ENCODE measurements at places on chromosomes 1 and 21.

DNA sequence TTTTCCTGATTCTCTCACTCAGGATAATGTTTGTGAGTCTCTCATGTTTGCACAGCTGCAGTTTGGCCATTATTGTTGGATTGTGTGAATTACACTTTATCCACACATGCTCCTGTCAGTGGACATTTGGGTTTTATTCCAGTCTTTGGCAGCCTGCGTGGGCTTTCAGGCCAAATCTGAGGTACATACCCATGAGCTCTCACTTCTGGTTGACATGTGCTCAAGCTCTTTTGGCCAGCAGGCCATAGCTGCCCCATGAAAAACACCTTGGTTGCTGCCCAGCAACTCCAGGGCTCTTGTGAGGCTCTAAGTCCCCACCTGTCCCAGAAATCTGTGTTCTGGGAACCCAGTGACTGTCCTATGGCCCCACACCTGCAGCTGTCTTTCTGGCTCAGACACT, 124.5 kb upstream of the GALNT2 start:
- no peaks in the 10 kb centered on the region for H3K36me3 ChIP-seq
- H3K4me1 ChIP-seq, result no peaks in the 10 kb centered on the region
- no peak overlapping the region for H3K27ac ChIP-seq
- no peak for DNase-seq
- H3K27me3 ChIP-seq, result no peaks in the 10 kb centered on the region

DNA sequence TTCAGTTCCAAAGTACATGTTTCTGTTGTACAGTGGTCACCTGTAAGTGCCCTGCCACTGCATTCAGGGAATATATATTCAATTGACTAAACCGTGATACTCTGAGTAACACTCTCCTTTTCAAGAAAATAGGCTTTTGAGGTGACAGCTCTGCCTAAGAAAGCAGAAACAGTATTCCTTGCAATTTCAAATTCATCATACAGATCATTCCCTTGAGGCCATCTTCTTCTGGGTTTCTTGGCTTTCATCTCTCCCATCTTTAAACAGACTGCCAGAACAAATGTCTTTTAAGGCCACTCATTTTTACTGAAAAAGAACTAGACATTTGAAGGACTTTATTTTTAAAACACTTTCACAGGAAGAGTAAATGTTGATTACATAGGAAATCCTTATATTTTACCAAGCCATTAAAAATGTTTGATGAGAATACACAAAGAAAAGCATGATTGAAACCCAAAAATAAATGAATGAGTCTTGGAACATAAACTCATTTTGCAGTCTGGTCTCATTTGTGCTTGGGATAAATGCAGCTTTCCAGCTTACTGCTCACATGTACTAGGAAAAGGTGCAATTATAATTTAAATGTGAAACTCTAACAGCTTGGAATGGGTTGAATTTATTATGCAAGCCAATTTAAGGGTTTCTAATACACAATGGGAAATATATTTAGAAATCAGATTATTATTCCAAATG, 34.7 kb downstream of the PLPPR5 start:
- H3K36me3 ChIP-seq, result no peaks in the 10 kb centered on the region
- DNase-seq, result no peak
- no peaks in the 10 kb centered on the region for H3K27me3 ChIP-seq
- no peak overlapping the region for H3K27ac ChIP-seq

GRCh38 chr1:151510957-151511635, at the start of gene CGN:
CGN (plus strand) TSS chr1:151511387; CDS start chr1:151518520, 7,133 bp downstream.
- peaks cover 6% of the 10 kb centered on the region for H3K4me1 ChIP-seq
- H3K27me3 ChIP-seq, result no peaks in the 10 kb centered on the region
- peak within 1 kb of the TSS; percentile 64 for H3K4me3 ChIP-seq
- peak; percentile 91 for DNase-seq

GRCh38 chr1:185404291-185404690, 87.2 kb upstream of the IVNS1ABP start:
- no peaks in the 10 kb centered on the region for H3K36me3 ChIP-seq
- no peak overlapping the region for H3K27ac ChIP-seq
- peak overlapping the region; percentile 12 for H3K4me3 ChIP-seq

DNA sequence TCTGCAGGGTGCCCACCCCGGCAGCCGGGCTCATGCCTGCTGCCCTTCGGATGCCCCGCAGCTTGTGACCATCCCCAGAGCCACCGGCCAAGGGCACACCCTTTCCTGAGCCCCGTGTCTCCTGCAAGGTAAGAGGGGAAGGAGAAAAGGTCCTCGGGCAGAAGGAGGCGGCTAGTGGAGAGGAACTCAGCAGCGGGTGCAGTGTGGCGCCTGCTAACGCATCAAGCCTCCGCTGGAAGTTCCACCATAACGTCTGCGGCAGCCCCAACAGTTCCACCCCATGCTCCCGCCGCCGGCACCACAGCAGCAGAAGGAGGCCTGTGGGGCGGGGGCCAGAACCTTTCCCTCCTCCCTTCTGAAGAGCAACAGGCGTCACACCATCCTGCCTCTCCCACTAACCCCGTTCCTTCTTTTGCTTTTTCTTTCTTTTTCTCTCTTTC, 990 bp downstream of the VWA5B1 start:
- DNase-seq, result no peak
- H3K27ac ChIP-seq, result no peak overlapping the region
- no peak overlapping the region for H3K4me3 ChIP-seq
- H3K36me3 ChIP-seq, result no peaks in the 10 kb centered on the region
- H3K27me3 ChIP-seq, result no peaks in the 10 kb centered on the region

DNA sequence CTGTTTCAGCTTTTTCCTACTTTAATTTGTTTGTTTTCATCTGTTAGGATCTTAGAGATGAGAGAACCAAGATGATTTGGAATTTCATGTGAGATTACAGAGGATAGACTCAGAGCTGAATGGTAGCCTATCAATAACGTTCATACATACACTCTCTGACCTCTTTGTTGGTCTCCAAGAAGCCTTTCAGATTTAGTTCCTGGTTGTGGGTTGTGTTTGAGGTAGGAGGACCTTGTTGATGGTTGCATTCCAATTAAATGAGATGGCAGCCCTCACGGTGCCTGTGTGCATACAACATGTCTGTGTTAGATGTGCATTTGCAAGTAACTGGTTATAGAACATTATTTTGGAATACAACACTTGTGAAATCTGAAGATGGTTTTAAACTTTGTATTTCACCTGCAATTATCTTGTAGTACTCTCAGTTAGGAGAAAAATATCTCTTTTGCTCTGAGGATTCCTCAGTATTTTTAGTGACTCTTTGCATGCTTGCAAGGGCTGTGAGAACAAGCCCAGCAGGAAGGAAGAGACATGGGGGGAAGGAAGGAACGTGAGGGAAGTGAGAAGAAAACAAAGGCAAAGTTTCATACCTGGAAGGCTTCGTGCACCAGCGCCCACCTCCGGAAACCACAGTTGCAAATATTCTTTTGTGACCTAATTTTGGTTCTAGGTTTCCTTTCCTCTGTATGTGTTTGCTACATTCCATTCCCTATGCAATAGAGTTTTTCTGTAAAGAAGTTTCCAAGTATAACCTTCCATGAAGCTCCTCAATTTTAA, 291.8 kb downstream of the DISC1 start:
- DNase-seq, result no peak
- H3K4me1 ChIP-seq, result peaks cover 6% of the 10 kb centered on the region
- H3K4me3 ChIP-seq, result no peak overlapping the region

- peaks cover 10% of the 10 kb centered on the region for H3K4me1 ChIP-seq
- peak; percentile 73 for DNase-seq
- H3K36me3 ChIP-seq, result no peaks in the 10 kb centered on the region
- H3K4me3 ChIP-seq, result peak overlapping the region; percentile 83
- H3K27ac ChIP-seq, result peak overlapping the region; percentile 91
- H3K27me3 ChIP-seq, result no peaks in the 10 kb centered on the region
Observed at GRCh38 chr21:34073749-34074282, 438 bp downstream of the MRPS6 start.

DNA sequence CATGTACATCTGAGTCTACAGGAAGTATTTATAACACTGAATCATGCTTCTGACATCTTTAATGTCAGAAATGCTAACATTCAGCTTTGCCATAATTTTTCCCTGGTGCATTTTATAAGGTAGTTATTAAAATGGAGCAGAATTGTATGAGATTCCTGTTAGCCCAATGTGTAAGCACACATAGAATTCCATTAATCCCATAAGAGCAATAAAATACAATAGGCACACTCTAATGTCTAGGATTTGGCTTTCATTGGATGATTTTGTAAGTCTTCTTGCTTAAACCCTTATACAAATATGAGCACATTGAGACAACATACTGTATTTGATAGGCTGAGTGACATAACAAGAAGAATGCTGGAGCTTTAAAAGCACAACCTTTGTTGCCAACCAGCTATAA, 256.4 kb downstream of the HMCN1 start:
- no peaks in the 10 kb centered on the region for H3K4me1 ChIP-seq
- H3K27me3 ChIP-seq, result no peaks in the 10 kb centered on the region
- H3K36me3 ChIP-seq, result no peaks in the 10 kb centered on the region
- no peak overlapping the region for H3K27ac ChIP-seq
